ENCODE measurements at places on chromosomes 7 and 10. TPM values are rescaled to one million over a fixed set of nuclear protein-coding genes. Genes with fewer than 3 reads are reported as not detected.
A peak's percentile ranks its signal among the peaks of the same experiment; 100 is the strongest.

PITX3 gene
- not detected for total RNA-seq

PDK4 gene
- total RNA-seq, result not detected

CCDC6 gene
- 40.6 TPM for total RNA-seq

TMEM213 gene
- not detected for total RNA-seq

OR2A12 gene
- total RNA-seq, result not detected

CCDC172 gene
- not detected for total RNA-seq

GNGT1 gene
- 0.65 TPM for total RNA-seq

PROSER2 gene
- 7.5 TPM for total RNA-seq

ADCY1 gene
- total RNA-seq, result 13.7 TPM

CROT gene
- 20.1 TPM for total RNA-seq

AKR1C4 gene
- total RNA-seq, result not detected

WEE2 gene
- total RNA-seq, result not detected

MMD2 gene
- total RNA-seq, result not detected

STAG3 gene
- total RNA-seq, result 1.1 TPM

LDB3 gene
- total RNA-seq, result 1.0 TPM

DNA sequence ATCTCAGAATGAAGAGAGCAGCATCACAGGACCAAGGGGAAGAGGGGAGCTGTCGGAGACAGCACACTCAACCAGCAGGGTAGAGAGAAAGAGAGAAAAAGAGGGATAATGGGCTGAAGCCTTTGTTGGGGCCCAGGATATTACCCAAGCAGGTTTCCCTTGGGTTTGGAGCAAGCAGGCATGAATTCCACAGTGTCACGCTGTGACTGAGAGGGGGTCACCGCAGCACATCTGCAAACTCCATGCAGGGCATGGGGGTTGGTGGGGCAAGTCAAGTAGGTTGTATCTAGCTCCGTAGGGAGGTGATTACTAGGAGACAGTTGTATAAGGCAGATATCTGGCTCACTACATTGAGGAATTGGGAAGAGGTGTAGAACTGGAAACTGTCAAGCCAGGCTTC lies 42.2 kb upstream of the SEMA3E start:
- no peak for DNase-seq

GRCh38 chr10:30596013-30596412 lies 33.5 kb downstream of the LYZL2 start:
- DNase-seq, result no peak

DNA sequence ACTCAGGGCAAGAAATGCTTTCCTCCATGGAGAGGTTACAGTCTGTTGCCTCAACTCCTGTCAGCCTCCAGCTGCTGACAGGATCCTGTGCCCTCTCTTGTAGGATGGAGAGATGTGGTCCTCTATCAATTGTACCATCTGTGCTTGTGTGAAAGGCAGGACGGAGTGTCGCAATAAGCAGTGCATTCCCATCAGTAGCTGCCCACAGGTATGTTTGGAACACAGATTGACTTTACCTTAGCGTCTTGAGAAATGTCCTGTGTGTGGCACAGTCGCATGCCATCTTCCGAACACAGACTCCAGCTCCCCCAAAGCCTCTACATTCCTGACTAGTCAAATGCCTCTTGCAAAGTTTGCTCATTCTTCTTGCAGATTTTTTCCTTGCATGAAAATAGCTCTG lies 152.6 kb downstream of the BMPER start:
- no peak for DNase-seq

DNA sequence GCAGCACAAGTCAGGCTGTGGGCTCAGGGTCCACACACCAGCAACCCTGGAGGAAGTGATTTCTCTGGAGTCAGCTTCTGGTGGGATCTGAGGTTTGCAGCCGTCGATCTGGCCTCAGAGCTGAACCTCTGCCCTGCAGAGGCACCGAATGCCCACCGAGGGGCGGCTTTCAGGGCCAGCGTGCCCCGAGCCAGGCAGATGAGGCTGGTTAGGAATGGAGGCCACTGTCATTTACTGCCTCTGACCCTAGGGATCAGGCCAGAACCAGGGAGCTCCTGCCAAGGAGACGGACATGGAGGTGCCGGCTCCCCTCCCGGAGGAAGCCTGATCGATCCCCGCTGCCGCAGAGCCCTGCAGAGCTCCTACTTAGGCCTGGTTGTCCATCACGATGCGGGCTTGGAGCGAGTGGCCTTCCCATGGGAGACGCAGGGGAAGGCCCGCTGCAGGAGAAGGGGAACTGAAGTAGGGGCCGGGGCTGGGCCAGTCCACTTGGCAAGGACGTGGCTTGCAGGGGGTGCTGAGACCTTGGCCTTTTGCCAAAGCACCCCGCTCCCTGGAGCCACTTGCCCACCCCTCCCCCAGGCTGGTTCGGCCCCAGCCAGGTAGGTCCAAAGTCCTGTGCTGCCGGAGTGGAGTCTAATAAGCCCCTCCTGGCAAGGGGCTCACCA lies 19.6 kb upstream of the ELFN1 start:
- no peak for DNase-seq

- no peak for DNase-seq
Measured at GRCh38 chr10:61921143-61921542, 19.6 kb downstream of the ARID5B start.

DNA sequence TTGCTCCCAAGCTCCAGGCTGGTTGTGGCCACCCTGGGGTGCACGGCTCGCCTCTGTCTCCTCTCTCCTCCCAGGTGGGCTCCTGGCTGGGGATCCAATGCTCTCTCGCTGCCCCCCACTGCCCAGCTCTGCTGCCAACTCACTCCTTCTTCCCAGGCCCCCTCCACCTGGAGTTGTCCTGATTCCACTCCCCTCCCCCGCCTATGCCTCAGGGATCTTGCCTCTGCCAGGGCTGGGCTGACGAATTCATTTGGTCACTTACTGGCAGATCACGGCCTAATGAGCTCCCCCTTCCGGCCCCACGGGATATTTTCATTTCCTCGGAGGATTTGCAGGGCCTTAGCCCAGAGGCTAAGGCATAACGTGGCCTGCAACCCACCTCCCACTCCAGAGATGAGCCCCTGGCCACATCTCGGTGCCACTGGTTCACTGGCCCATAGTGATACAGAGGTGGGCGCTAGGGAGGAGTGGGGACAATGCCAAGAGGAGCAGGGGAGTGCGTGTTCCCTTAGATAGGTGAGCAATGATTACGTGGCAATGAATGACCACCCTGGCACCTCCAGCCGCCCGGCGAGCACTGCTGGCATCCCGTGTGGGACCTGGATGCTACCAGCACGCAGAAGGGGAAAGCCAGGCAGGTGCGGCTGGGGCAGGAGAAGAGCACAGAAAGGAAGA lies 344.6 kb upstream of the SHH start:
- DNase-seq, result peak; percentile 52

GRCh38 chr10:2925631-2926030 lies 141.7 kb upstream of the PFKP start:
- DNase-seq, result no peak

GRCh38 chr7:156378806-156379205 lies 261.8 kb upstream of the RNF32 start:
- DNase-seq, result no peak

GRCh38 chr10:44818041-44818649 lies 93.0 kb upstream of the TMEM72 start:
- DNase-seq, result no peak

DNA sequence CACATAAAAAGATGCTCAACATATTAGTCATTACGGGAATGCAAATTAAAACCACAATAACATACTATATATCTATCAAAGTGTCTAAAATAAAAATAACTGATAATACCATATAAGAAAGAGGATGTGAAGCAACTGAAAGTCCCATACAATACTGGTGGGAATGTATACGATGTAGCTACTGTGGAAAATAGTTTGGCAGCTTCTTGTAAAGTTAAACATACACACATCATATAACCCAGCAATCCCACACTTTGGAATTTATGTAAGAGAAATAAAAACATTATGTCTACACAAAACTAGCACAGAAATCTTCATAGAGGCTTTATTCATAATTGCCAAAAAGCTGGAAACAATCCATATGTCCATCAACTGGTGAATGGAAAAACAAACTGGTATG lies 10.5 kb upstream of the COMMD3 start:
- no peak for DNase-seq

DNA sequence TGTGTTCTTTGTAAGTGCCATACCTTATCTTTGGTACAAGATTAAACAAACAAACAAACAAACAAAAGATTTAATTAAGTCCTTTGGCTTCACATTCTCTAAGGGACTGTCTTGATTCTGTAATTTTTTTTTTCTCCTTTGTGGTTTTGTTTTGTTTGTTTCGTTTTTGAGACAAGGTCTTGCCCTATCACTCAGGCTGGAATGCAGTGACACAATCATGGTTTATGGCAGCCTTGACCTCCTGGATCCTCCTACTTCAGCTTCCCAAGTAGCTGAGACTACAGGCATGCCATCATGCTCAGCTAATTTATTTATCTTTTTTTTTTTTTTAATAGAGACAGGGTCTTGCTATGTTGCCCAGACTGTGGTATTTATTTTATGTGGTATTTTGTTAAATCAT lies 165.8 kb downstream of the LRRC4 start:
- DNase-seq, result no peak

- DNase-seq, result no peak
Measured at GRCh38 chr10:88115968-88116367, 252.5 kb downstream of the PTEN start.

DNA sequence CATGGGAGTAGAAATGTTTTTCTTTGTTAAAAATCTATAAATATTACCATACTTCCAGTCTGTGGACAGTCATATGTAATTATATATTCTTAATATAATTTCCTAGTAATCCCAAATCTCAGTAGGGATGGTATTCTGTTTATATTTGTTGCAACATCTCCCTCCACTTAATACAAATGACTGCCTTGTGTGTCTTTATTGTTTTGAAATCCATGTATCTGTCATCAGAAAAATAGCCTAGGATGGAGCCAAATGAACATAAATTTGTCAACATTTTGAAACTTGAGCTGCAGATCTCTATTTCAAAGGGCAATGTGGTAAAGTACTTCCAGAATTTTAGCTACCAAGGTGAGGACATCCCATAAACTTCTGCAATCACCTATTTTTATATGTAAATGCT lies 290.7 kb downstream of the TSPAN12 start:
- no peak for DNase-seq

DNA sequence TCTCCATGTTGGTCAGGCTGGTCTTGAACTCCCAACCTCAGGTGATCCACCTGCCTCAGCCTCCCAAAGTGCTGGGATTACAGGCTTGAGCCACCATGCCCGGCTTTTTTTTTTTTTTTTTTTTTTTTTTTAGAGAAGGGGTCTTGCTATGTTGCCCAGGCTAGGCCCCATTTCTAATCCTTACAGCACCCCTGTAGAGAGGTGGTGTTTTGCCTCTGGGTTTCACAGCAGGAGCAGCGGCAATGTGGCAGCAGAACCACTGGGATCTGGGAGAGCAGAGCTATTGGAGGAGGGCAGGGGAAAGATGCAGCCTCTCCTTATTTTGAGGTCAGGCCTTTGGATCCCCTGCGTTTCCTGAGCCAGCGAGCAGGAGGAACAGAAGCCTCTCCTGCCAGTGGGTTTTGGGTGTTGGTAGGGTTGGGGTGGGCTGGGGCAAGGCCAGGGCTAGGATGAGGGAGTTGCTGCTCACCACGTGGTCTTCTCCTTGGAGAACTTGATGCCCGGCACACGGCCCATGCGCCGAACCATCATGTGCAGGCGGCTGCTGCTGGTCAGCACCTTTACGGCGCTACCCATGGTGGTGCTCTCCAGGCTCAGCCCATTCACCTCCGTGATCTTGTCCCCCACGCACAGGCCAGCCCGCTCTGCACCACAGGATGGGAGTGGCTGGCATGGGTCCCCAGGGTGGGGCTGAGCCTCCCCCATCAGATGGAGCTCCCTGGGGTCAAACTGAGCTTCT lies 7.8 kb downstream of the PDZD7 start:
- DNase-seq, result no peak

DNA sequence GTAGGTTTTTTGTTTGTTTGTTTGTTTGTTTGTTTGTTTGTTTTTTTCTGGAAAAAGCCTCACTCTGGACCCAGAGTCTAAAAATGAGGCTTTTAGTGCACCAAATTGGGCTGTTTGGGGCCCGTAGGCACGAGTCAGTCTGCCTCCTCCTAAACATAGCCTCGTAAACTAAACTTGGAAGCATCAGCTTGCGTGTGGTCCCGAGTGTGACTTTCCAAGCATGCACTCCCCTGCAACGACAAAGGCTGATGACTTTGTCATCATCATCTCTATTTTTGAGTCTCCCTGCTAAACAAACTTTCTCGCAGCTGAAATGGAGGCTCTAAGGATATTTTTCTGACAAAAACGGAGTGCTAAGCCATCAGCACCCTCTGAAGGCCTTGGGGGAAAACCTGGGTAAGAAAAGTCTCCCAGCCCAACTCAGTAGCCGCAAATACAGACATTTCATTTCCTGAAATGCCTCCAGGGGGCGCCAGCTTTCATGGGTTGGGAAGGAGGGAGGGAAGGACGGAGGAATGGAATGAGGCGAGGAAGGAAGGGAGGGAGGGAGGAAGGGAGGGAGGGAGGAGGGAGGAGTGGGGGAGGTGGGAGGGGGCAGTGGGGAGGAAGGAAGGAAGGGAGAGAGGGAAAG lies 245.9 kb downstream of the KCNMA1 start:
- peak; percentile 81 for DNase-seq

GRCh38 chr10:29878492-29878891 lies 180.9 kb downstream of the JCAD start:
- no peak for DNase-seq

DNA sequence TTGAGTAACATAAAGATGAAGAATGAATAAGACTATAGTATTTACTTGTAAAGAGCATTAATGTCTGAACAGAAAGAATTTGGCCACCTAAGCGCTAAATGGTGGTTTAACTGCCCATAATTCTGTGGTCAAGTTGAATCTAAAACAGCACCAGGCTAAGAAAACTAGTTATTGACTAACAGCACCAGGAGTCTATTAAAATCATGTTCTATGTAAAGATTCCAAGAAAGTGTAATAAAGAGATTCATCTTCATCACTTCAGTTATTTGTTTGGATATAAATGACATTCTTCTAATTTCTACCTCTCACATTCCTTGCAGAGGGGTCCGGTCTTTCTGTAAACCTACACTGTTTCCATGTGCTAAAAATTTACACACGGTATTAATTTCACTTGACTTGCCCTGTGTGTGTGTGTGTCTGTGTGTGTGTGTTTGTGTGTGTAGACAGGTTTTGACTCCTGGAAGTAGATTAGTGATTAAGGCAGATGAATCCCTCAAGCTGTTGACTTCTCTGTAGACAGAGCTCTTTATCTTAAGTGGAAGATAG lies 84.4 kb downstream of the KLF6 start:
- DNase-seq, result no peak

GRCh38 chr10:57579926-57580325 lies 687.8 kb downstream of the IPMK start:
- DNase-seq, result no peak

GRCh38 chr7:16660702-16661464 lies 14.9 kb downstream of the BZW2 start:
- no peak for DNase-seq

DNA sequence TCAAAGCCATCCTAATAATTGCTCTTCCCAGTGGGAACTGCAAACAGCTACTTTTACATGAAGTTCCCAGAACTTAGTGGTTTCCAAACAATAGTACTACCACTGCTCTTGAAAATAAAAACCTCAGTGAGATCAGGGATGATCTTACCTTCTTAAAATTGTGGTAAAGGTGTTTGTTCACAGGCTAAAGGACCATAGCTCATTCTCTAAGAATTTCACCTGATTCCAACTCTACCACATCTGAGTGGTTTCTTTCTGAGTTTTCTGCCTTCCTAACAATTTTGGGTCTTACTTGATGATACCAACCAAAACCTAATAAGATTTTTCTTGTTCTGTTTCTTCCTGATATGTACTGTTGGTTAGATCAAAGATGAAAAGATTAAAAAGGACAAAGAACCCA lies 45.6 kb upstream of the AGBL3 start:
- no peak for DNase-seq

Data from neural crest cell (in vitro differentiated cells).